ENCODE measurements at places on chromosomes 6 and 20.

DNA sequence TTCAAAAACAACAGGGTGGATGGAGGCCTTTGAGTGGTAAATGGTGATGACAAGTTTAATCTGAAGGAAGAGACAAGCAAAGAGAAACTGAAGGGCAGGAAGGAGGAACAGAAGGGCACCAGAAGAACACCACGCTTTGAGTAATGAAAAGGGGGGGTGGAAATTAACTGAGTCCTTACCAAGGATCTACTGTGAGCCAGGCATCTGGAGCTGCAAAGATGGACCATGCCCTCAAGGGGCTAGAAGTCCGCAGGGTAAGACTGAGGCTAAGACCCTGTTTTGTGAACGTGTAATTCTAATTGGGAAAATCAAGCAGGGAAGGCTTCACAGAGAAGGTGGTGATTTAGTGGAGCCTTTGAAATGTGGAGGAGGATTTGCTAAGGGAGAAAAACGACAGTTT lies 1.6 kb downstream of the NDRG3 start:
- DNase-seq, result no peak

- DNase-seq, result no peak
These were observed 126.9 kb upstream of the ARMC2 start for GRCh38 chr6:108721286-108721685.

GRCh38 chr6:2764610-2765165 lies 505 bp upstream of the WRNIP1 start:
- peak; percentile 94 for DNase-seq

- no peak for DNase-seq
These were observed 14.9 kb downstream of the SYCP2L start for GRCh38 chr6:10901770-10902169.

DNA sequence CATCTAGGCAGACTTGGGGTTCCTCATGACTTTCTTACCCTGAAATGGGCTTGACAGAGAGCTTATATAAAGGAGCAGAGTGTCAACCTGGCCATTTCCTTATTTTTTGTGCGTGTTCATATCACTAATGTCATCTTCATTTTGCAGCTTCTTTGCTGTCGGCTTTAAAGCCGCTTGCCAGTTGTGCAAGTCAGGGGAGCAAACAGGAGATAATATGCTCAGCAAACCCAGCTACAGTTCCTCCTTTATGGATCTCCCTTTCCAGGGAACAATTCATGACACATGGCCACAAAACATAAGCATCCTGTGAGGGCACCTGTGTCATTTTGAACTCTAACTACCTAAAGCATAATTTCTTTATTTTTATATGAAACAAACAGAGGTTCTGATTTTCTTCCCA lies 6.5 kb upstream of the TUBB2B start:
- no peak for DNase-seq

- no peak for DNase-seq
These were observed 199.0 kb downstream of the JARID2 start for GRCh38 chr6:15444881-15445280.

- no peak for DNase-seq
These were observed 54.1 kb downstream of the BPIFB1 start for GRCh38 chr20:33337119-33337518.

GRCh38 chr6:13846841-13847240 lies 32.5 kb upstream of the MCUR1 start:
- DNase-seq, result no peak

GRCh38 chr6:42294759-42295158 lies 77.1 kb upstream of the MRPS10 start:
- DNase-seq, result no peak

DNA sequence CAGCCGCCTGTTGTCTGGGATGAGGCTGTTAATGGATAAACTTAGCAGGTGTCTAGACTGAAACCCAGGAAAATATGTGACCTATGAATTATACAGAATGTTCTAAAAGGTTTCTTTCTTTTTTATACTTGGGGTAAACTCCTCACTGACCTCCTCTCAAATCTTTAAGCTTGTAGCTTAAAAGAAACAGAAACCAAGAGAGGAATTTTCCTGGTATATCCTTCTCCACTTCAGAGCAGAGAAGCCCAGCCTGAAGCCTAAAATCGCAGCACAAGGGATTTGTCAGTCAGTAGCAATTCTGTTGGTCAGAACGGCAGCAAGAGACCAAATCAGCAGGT lies 99.4 kb upstream of the RIPOR2 start:
- no peak for DNase-seq

DNA sequence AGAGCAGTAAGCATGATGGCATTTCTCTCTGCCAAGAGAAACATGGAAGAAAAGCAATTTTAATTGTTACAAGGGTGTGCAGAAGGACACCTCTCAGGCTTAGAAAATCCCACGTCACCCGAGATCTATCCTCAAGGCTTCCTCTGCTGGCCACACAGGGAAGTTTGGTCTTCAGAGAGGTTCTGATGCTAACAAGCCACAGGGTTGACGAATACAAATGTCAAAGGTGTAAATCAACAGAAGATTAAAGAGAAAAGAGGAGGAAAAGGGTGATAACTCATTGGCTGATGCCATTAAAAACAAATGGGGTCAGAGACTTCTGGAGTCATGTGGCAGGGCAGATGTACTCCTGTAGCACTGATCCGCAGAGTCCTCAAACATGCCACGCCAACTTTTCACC lies 33.6 kb upstream of the SPDEF start:
- DNase-seq, result no peak

DNA sequence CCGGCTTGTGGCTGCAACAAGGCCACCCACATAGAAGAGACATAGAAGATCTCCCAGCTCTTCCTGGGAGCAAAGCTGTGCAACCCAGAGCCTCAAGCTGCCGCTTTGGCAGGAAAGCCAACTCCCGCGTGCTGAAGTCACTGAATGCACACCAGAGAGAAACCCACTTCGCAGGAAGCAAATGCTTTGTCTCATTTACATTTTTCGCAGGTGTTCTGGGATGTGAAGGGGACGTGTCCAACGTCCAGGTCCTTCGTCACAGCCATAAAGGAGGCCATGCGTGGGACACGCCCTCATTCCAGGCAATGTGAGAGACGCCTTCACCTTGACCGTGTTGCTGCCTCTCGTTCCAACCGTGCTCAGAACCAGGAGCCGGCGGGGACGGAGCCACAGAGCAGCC lies 24.4 kb downstream of the KCNQ2 start:
- no peak for DNase-seq

DNA sequence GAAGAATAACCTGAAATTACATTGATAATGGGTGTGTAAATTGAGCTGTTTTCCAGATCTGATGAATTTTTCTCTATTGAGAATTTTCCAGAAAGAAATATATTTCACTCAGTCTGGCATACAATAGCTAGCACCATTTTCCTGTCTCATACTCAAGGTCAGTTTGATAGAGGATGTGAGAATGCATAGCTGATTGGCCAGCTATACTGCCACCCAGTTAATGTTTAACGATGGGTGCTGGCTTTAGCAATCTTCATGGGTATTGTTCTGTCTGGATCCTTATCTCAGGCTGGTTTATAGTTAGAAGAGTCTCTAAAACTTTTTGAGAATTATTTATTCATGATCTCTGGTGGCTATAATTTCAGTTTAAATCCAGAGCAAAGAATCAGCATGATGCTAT lies 147.4 kb downstream of the HDGFL1 start:
- no peak for DNase-seq

GRCh38 chr6:142225552-142225951 lies 76.3 kb upstream of the ADGRG6 start:
- DNase-seq, result no peak

- no peak for DNase-seq
These were observed 14.2 kb upstream of the FAM8A1 start for GRCh38 chr6:17585766-17586490.

DNA sequence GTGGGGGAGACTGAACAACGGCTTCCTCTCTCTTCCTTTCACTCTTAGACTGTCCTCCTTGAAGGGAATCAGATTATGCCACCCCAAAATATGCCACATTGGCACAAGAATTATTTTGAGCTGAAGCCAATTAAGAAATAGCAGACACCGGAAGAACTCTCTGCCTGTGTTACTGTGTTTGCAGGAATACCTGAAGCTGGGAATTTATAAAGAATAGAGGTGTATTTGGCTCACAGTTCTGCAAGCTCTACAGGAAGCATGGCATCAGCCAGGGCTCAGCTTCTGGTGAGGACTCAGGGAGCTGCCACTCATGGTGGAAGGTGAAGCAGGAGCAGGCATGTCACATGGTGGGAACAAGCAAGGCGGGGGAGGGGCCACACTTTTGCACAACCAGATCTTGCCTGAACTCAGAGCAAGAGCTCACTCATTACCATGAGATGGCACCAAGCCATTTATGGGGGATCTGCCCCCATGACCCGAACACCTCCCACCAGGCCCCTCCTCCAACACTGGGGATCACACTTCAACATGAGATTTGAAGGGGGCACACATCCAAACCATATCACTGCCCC lies 46.0 kb downstream of the PCNA start:
- no peak for DNase-seq

DNA sequence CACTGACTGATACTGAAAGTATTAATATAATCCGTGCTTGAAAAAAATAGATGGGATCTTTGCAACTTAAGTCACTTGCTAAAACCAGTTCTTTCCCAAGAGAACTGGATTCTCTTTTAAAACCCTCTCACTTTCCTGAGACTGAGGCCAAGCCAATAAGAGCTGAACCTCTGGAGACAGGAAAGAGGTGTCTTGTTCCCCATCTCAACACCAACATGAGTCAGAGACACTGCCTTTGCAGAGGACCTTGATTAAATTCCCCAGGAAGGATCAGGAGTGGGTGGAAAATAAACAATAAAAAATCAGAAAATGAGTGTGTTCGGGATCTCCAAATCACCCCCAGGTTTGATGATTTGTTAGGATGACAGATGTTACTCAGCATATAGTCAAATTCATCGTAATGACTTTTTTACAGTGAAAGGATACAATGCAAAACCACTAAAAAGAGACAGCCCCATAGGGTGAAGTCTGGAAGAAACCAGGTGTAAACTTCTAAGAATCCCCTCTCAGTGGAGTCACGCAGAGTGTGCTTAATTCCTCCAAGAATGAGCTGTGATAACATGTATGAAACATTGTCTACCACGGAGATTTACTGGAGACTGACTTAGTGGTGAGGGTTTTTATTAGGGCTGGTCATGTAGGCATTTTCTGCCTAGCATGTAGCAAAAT lies 122.8 kb upstream of the BEND3 start:
- DNase-seq, result no peak

DNA sequence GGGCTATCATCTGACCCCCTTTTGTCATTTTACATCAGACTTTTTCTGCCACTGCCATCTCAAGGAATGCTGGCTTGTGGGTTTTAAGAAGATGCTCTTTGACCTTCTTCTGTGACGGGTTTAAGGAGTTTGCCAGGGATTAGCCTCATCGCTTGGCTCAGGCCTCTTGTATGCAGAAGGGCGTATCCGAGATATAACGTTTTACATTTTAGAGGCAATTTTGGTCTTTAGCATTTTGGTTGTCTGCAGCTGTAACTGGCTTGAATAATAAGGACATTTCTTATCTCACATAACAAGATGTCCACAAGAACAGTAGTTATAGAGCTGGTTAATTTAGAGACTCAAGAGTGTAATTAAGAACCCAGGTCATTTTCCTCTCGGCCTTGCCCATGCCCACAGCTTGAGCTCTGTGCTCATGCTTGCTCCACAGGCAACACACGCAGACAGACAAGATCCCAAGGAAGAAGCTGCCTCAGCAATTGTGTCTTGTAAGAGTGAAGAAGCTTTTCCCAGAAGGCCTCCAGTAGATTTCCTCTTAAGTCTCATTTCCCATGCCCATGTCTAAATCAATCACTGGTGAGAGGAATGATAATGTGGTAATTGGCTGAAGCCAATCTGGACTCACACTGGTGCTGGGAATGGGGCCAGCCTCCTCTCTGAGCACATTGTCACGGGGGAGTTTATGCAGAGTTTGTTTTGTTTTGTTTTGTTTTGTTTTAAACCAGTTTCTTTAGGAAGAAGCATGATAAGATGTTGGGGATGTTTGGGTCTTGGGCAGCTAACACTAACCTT lies 36.8 kb downstream of the PTCHD4 start:
- DNase-seq, result no peak

- DNase-seq, result no peak
These were observed 74.8 kb downstream of the HACE1 start for GRCh38 chr6:104784884-104785283.

- DNase-seq, result no peak
These were observed 171.7 kb downstream of the BACH2 start for GRCh38 chr6:90124874-90125510.

DNA sequence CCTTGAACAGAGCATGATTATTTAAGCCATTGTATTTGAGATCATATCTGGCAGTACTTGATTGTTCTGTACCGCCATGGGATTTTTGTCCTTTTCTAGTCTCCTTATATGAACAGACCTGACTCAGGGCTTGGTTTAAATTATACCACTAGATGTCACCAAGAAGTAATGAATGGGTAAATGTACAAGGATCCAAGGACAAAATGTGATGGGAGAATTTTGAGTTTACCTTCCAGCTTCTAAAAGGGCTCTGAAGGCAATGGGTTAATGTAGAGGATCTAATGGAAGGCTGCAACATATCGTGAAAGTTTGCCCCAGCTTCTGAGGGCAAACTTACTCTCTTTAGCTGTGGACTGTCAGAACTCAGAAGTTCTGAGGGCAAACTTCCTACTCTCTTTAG lies 12.0 kb downstream of the RNF8 start:
- no peak for DNase-seq

GRCh38 chr6:41442800-41443501 lies 103.2 kb upstream of the FOXP4 start:
- DNase-seq, result no peak

DNA sequence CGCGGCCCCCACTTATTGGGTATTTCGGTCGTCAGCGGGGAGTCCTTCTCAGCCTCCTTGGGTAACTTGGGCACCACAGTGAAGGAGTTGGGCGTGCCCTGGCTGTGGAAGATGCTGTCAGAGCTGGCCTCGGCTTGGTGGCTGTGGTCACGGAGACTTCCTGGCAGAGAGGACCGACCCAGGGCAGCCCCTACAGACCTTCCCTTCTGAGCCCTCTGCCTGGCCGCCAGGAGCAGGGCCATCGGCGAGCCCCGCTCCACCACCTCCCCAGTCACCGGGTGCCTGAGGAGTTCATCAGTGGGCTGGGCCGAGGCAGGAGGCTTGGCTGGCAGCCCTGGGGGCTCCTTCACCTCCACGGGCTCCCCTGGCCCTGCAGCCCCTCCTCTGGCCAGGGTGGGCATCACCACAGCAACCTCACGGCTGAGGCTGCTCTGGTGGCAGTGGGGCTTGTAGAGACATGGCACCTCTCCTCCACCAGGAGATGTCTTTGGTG lies 37.2 kb downstream of the C6orf132 start:
- no peak for DNase-seq

- DNase-seq, result no peak
These were observed 432 bp downstream of the HSPA1L start for GRCh38 chr6:31814677-31815024.

DNA sequence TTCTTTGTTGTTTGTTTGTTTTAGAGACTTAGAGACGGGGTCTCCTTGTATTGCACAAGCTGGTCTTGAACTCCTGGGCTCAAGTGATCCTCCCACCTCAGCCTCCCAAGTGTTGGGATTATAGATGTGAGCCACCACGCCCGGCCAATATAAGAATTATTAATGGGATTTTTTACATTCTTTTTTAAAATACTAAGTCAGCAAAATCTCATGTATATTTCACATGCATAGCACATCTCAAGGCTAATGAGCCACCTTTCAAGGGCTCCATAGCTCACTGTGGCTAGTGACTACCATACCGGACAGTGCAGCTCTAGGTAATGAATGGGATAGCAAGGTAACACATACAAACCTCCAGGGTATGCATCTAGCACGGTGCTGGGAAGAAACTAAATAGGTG lies 361.4 kb downstream of the SAMD5 start:
- DNase-seq, result no peak
